NCI-H1092 treated with DMSO at 0.1 percent for 48 hours (cell line): ENCODE measurements at places on chromosomes 5 and 9.

- DNase-seq = peak; percentile 7
Measured at GRCh38 chr5:7897014-7897600, 28.2 kb downstream of the MTRR start.

DNA sequence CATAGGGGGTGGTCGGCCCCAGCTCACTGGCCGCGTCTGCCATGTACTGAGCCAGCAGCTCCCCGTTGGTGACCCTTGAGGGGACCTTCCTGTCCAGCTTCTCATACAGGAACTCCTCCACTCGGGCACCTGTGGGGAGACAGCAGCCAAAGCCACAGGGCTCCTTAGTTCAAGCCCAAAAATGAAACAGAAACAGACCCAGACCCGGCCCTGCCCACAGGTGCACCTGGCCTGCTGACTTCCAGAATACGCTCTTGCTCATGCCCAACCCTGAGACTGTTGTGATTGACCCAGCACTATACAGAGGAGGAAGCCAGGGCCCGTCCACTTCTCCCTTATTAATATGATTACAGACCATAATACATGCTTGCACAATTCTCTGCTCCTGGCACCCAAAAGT is 7.0 kb downstream of the SH3GLB2 start:
- DNase-seq = no peak

DNA sequence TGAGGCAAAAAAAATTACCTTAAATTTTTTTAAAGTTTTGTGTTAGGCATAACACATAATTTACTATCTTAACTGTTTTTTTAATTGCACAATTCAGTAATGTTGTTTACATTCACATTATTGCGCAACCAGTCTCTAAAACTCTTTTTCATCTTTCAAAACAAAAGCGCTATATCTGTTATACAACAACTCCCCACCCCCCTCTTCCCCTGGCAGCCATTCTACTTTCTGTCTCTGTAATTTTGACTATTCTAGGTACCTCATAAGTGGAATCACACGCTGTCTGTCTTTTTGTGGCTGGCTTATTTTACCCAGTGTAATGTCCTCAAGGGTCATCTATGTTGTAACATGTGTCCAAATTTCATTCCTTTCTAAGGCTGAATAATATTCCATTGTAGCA is 241.5 kb upstream of the DMRT1 start:
- no peak for DNase-seq

- no peak for DNase-seq
Measured at GRCh38 chr9:96069629-96070220, 194.2 kb downstream of the ERCC6L2 start.

GRCh38 chr9:129840034-129840433 is 4.8 kb downstream of the USP20 start:
- peak; percentile 49 for DNase-seq

- no peak for DNase-seq
Measured at GRCh38 chr9:116716438-116716837, 29.3 kb downstream of the TRIM32 start.

DNA sequence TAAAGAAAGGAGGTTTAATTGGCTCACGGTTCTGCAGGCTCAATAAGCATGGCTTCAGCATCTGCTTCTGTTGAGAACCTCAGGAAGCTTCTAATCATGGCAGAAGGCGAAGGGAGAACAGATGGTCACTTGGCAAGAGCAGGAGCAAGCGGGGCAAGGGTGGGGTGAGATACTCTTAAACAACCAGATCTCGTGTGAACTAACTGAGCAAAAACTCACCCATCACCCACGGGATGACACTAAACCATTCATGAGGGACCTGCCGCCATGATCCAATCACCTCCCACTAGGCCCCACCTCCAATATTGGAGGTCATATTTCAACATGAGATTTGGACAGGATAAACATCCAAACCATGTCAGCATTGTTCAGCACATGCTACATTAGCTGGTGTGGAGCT is 89.1 kb upstream of the HAND1 start:
- DNase-seq = no peak

DNA sequence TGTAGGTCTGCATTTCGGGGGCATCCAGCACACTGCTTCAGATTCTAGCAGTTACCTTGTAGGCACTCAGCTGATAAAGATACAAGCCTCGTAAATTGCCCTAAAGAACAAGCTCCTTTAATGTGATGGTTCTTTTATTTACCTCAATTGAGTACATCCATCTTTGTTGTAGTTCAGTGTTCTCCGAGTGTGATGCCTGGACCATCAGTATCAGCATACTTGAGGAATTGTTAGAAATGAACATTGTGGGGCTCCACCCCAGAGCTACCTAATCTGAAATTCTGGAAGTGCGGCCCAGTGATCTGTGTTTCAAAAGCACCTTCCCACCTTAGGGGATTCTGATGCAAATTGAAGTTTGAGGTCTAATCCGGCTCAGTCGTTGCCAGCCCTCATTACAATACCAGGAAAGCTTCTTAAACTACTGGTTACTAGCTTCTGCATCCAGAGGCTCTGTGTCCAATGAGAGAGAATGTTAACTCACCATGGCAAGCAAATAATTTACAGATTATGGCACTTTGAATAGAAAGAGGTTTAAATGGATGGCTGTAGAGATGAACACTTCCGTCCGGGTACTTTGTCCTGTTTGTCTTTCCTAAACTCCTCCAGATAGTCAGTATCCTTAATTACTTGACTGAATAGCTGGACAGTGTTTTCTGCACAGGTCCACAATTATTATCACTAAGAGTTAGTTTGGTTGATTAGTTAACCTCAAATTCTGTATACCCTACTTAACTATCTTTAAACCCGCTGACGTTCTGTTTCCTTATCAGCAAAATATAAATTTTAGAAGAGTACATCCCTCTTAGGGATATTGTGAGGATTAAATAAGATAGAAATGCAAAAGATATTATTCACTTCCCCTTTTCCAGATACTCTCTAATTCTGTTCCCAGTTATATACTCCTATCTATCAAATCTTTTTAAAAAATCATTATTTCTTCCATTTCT is 47.9 kb downstream of the RAI14 start:
- DNase-seq = no peak

DNA sequence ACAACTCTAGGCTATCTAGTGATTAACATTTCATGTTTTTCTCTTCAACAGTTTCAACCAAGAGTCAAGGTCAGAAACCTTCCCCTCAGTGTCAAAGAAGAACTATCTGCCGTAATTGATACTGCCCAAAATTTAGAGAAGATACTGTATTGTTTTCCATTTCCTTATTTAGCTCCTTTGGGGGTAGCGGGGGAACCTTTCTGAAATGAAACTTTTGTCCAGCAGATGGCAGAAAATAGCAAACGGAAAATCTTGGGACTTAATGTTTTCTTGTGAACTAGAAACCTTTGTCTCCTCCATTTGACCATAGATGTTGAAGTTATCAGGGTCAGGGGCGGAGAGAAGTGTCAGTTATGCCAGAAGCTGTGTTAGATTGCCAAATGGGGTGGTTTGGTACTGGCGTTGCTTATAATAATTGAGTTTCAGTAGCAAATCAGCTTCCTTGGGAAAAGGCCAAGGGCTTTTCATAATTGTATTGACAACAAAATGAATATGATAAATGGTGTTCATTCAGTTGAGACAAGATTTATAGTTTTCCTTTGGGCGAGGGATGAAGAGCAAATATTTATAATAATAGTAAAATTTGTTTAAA is 101.7 kb upstream of the TLX3 start:
- peak; percentile 2 for DNase-seq

DNA sequence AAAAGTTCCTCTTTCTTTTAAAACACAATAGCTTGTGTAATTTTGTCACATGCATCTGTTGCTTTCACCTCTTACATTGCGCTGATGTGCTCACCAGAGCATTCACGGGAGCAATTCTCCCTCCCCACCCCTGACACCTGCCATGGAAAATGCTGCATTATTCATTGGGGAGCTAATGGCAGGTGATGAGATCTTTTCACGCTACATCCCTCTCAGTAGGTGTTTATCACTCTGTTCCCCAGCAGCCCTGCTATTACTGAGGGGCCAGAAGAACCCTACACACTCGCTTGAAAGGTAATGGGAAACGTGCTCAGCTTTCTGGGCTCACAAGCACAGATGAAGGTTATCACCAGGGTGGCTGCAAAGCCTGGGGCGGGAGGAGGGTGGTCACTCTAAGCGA is 398.0 kb downstream of the PSAT1 start:
- DNase-seq = no peak

- DNase-seq = no peak
Measured at GRCh38 chr9:126617003-126617822, 3.5 kb downstream of the LMX1B start.

GRCh38 chr9:36006549-36007315 is 30.0 kb upstream of the RECK start:
- no peak for DNase-seq

DNA sequence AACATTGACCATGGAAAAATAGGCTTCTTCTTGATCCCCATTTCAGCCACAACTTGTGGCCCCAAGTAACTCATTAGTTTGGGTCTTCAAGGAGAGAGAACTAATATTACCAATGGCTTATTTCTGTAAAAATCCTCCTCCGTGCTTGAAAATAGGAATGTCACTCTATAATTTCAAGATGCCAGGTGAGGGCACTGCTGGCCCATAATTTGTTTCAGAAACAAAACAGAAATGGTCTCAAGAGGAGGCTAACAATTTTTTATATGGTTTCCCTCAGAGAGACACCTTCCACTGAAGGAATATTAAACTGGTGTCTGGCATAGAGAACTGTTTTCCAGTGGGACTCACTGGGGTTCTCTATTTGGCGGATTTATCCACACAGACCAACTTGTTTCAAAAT is 437.0 kb upstream of the TRPC7 start:
- peak; percentile 21 for DNase-seq

- no peak for DNase-seq
Measured at GRCh38 chr5:142262683-142263082, 62.1 kb downstream of the SPRY4 start.

DNA sequence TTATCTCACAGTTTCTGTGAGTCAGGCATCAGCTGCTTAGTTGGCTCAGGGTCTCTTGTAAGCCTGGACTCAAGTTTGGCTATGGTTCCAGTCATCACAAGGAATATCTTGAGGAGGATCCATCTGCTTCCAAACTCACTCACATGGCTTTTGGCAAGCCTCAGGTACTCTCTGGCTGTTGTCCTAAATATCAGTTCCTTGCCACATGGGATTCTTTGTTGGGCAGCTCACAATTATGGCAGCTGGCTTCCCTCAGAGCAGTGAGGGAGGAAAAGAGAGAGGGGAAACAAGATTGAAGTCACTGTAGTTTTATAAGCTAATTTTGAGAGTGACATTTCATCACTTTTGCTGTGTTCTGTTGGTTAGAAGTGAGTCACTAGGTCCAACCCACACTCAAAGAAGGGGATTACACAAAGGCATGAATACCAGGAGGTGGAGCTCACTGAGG is 144.5 kb downstream of the GCNT1 start:
- DNase-seq = no peak

GRCh38 chr5:112064956-112065355 is 308.0 kb upstream of the NREP start:
- no peak for DNase-seq

- DNase-seq = no peak
Measured at GRCh38 chr9:38405785-38406184, 13.3 kb downstream of the ALDH1B1 start.

- no peak for DNase-seq
Measured at GRCh38 chr9:76191493-76191892, 202.7 kb downstream of the RFK start.

DNA sequence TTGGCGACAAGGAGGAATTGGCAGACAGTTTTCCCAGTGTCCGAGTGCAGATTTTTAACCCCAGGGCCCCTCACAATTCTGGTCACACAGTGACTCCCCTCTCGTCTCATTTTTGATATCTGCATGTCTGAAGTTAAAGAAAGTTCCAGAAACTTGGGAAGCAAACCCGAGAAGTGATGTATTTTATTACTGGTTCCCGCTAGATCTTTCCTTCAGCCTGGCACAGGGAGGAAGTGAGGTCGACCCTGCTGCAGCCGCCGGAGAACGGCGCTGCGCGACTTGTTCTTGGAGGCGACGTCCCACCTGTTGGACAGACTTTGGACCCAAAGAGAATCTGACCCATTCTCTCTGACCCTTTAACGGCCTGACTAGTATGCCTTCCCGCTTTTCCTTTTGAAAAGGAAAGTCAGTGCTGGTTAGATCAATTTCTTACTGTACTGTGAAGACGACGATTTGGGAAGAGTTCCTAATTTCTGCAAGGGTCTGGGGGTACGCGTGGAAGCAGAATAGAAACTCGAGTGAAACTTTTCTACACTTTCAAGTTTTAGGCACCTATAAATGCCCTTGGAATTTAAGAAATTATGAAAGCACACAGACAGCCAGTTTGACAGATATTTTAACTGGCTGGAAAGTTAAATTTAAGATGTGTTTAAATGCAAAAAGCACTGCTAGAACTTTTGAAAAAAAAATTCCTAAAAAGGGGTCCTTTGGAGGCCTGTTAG is 744 bp downstream of the OTULIN start:
- peak; percentile 18 for DNase-seq

DNA sequence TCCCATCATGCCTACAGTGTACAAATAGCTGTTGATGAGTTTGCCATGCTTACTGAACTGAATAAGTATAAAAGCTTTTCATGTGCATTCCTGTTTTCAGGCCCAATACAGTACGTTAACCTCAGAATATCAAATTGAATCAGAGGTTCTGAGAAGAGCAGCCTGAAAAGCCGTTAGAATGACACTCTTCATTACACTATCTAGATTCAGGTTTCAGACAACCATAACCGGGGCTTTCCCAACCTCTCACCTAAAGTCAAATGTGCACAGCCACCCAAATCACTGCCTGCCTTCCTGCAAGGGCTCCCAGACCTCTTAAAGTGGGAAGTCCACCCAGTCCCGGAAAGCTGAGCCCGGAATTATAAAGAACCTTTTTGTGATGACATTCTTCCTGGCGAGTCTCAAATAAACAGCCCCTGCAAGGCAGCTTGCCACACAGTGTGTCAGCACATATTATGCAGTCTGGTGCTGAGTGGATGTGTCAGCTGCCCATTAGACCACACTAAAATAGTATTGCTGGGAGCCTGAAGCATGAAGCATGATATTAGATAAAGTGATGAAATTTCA is 245.8 kb downstream of the TLE4 start:
- DNase-seq = no peak

DNA sequence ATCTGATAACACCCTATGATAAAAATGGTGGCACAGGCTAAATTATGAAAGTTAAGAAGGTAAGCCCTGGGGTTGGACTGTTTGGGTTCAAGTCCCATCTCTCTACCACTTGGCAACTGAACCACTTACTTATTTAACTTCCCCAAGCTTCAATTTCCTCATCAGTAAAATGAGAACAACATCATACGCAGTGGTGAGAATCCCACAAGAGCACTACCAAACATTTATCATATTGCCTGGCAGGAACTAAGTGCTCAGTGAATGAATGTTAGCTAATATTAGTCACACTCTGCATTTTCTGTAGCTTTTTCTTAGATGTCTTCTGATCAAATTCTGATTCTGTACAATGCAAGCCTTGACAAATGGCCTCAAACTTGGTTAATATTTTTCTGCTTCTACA is 306.7 kb downstream of the EBF1 start:
- DNase-seq = no peak

DNA sequence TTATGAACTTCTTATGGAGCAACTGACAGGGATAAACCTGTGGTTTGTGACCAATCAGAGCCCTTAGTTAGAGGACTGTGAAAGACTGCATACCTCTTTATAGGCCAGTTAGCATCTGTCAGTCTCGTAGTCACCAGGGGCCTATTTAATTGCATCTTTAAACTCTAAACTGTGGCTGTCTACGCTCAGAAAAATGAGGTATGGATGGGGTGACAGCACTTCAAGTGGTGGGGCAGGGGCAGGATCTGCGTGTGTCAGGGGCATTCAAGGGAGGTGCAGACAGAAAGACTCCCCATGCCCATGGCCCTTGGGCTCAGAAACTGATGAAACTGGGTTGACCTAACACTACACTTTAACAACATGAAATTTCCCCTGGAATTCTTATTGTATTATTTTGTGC is 132.6 kb upstream of the TBCA start:
- no peak for DNase-seq
